ENCODE measurements at places on chromosomes 16 and 17.

- no peak for DNase-seq
Measured at GRCh38 chr17:60077226-60077625, 1.5 kb downstream of the HEATR6 start.

DNA sequence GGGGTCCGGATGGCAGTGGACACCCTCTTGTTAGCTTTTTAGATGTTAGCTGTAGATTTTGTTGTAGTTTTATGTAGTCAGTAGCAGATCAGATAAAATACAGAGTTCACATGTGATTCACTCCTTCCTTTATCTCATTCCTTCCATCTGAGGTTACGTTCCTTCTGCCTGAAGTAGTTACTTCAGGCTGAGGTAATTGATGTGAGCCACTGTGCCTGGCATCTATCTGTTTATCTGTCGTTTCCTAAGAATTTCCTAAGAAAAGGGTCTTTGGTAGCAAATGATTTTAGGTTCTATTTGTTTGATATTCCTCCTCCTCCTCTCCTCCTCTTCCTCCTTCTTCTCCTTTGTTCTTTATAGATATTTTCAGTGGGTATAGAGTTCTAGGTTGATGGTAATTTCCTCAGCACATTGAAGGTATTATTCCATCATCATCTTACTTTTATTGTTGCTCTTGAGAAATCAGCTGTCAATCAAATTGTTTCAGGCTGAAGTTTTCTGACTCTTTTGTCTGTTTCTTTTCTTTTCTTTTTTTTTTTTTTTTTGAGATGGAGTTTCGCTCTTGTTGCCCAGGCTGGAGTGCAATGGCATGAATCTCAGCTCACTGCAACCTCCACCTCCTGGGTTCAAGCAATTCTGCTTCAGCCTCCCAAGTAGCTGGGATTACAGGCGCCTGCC lies 29.6 kb upstream of the FBXO47 start:
- no peak for DNase-seq

DNA sequence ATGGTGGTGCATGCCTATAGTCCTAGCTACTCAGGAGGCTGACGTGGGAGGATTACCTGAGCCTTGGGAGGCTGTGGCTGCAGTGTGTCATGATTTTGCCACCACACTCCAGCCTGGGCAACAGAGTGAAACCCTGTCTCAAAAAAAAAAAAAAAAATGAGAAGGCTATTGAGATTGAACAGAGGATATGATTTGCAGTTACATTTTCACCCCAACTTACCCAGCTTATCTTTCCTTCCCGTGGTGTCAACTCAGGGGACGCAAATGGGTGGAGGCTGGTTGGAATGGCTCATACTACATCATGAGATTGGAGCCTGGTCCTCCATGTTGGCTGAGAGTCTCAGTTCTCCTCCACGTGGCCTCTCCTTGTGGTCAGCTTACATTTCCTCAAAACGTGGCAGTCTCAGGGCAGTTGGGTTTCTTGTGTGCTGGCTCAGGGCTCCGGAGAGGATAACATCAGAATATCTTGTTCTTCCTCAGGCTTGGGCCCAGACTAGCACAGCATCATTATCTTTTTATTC lies 17.2 kb upstream of the NSMCE1 start:
- DNase-seq, result no peak

- DNase-seq, result no peak
Measured at GRCh38 chr16:88317613-88317965, 65.2 kb upstream of the ZNF469 start.

- DNase-seq, result no peak
Measured at GRCh38 chr17:37605813-37606505, 3.3 kb downstream of the SYNRG start.

DNA sequence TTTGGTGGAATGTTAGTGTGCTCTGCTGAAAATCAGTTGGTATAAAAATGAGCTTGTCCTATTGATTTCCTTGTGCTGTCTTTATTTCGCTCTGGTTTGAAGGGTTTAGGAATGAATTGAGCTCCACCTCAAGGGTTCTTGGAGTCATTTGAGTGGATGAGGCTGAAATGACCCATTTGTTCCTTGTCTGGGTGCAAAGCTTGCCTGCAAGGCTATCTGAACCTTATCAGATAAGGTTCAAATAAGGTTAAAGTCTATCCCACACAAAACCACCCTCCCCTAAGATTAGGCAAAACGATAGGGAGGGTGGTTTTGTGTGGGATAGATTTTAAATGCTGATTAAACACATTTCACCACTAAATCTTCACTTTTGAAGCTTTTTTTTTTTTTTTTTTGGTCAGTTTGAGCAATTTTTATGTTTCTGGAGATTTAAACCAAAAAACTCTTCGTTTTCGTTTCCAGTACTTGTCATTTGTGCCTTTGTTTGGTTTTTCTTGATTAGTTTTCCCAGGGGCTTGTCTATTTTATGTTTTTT lies 62.7 kb downstream of the ARHGAP44 start:
- DNase-seq, result no peak

Measured in HT1080 (cell line).